ENCODE measurements at places on chromosomes 5 and 9.
A peak's percentile ranks its signal among the peaks of the same experiment; 100 is the strongest.

DNA sequence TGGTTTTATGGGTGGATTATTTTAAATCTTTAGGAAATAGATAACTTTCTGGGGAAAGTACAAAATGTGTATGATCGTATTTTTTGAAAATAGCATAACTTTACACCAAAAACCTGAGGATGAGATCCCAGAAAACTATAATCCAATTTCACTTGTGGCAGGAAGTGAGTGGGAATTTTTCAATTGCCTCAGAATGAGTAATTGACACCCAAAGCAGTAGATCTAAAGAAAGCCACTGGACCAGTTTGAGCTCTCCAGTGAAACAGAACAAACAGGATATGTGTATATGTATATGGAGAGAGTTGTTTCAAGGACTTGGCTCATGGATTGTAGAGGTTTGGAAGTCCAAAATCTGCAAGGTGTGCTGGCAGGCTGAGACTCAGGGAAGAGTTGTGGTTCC lies 109.2 kb upstream of the SHB start:
- DNase-seq, result no peak

DNA sequence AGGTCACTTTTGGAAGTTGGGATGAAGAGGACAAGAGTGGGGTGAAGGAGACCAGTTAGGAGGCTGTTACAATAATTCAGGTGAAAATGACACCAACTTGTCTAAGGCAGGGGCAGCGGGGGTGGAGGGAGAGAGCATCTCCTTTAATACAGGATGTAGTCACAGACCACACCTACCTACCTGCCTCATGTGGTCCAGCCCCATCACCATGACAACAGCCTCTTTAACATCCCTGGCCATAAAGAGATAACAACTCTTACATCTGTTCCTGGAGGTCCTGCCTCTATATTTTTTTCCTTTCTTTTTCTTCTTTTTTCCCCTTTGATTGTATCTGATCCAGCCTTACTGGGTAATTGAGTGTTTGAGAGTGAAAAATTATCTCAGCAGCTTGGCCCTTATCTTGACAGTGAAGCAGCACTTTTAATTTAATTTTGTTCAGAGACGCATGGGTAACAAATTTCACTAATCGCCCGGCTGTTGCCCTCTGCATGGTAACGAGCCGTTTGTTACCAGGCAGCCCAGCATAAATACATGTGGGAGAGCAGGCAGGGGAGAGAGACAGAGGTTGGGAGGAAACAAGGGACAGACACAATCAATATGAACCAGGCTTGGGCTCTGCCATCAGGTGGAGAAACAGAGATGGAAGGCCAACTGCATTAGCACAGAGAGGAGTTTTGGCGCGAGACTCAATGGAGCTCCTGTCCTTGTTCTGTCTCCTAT lies 338.1 kb downstream of the ASTN2 start:
- DNase-seq, result no peak

GRCh38 chr5:115541611-115542010 lies 3.0 kb downstream of the FEM1C start:
- peak; percentile 35 for DNase-seq

GRCh38 chr9:135392511-135392910 lies 87.1 kb upstream of the PPP1R26 start:
- DNase-seq, result no peak

GRCh38 chr9:27471366-27471765 lies 52.7 kb upstream of the IFNK start:
- no peak for DNase-seq

DNA sequence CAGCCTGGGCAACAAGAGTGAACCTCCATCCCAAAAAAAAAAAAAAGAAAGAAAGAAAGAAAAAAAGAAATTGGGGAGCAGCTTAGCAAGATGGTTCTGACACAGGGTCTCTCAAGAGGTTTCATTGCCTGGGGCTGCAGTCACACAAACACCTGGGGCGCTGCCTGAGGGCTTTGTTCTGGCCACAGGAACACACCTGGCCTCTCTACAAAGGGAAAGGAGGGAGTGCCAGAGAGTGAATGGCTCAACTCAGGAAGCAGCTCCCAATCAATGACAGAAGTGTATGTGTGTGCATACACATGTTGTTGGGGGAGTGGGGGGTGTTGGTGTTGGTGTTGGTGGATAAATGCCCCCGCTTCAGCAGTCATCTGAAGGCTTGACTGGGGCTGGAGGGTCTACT lies 32.4 kb upstream of the CTNNA1 start:
- DNase-seq, result no peak

DNA sequence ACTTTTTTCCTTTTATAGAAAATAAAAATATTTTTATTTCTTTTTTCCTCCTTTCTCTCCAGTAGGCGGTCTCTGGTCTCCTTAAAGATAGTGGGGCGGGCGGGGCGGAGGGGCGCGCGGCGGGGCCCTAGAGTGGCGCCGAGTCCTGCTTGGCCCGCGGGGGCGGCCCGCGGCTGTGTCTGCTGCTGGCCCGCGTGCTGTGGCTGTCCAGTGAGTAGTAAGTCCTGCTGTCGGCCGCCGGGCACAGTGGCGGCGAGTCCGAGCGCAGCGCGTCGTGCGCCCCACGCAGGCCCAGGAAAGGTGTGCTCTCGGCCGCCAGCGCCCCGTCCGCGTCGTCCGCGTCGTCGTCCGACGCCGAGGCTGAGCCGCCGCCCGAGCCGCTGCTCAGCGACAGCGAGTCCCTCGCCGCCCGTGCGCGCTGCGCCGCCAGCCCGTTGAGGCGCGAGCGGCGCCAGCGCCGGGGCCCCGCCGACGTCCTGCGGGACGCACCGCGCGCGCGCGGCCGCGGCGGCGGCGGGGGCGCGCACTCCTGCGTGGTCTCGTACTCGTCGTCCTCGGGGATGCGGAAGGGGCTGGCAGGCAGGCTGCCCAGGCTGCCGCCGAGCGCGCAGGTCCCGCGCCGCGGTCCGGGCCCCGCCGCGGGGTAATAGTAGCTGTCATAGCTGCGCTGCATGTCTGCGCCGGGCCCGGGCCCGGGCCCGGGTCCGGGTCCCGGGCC lies 52.3 kb downstream of the PSD2 start:
- peak; percentile 21 for DNase-seq

DNA sequence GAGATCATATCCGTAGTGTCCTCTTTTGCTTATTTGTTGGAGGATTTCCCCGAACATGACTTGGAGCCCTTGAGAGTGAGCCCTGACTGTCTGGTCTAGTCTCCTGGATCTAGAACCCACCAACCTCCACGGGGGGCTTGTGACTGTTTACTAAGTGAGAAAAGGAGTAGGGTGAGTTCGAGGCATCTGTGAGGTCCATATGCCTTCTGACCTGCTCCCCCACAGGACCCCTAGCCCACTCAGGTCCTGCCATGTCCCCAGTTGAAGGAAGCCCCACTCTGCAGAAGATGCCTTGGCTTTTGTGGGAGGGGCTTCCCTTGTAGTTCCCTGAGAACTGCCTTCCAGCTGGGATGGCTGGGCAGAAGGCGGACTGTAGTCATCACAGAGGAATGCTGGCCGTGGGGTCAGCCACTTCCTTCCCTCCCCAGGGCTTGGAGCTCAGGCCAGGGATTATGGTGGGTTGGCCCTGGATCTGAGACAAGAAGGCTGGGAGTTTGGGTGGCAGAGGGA lies 7.0 kb upstream of the IRF1 start:
- peak; percentile 90 for DNase-seq

GRCh38 chr5:181255276-181255675 lies 5.7 kb downstream of the TRIM52 start:
- DNase-seq, result no peak

DNA sequence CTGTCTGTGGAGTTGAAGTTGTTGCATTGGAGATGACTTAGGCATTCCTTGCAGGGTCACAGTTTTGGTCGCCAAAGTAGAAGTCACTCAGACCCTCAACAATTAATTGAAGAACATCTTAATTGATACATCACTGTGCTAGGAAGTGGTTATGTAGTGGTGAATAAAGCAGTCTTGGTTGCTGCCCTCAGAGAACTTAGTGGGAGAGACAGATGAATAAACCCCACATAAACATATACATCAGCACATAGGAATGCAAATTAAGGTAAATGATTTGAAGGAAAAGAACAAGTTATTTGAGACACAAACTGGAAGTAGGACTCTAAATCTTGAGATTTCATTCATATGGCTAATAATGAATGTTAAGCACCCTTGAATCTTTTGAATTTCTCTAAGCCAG lies 25.7 kb downstream of the FAM174A start:
- peak; percentile 53 for DNase-seq

DNA sequence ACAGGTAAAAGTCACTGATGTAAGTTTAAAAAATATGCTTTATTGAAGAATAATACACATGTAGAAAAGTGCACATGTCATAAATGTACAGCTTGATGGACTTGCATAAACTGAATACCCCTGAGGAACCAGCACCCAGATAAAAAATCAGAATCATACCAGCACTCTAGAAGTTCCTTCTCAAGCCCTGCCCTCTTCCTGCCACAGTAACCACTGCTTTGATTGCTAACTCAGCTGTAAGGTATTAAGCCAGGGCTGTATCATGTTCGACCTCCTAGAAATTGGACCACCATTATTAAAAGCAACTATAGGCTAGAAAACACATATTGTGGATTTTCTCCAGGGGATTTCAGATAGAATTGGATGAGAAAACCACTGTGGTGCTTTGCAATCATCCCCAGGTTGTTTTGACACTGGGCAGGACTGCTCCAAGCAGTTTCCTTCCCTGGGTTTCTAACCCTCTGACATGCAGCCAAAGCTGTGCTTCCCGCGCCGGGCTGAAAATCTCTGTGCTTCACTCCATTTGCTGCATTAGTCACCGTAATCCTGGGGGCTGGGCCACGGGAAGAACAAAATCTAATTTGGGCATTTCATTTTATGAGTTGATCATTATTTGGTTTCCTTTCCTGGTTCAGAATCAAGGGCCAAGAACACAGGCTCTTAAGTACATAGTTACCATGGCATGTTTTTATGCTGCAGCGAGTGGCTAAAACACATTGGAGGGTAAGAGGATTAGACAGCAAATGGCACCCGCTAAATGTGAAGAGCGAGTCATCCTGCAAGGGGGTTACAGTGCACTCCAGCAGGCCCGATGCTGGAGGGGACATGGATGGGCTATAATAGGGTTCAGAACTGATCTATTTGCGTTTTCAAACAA lies 139.4 kb upstream of the IL12B start:
- peak; percentile 45 for DNase-seq

DNA sequence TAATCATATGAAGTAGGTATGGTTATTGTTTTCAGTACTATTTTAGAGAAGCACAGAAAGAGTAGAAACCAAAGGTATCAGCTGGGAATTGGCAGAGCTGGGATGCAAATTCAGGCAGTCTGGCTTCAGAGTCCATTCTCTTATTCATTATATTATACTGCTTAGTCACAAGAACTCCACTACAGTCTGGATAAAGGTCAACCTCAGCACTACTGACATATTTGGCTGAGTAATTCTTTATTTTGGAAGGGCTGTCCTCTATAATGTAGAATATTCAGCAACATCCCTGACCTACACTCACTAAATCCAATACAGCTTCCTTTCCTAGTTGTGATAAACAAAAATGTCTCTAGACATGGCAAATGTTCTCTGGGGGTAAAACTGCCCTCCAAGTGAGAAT lies 37.6 kb downstream of the PTGER4 start:
- peak; percentile 76 for DNase-seq

- DNase-seq, result no peak
Measured at GRCh38 chr5:120621339-120621738, 157.2 kb downstream of the PRR16 start.

- DNase-seq, result peak; percentile 61
Measured at GRCh38 chr5:130034566-130035210, 130.4 kb downstream of the CHSY3 start.

DNA sequence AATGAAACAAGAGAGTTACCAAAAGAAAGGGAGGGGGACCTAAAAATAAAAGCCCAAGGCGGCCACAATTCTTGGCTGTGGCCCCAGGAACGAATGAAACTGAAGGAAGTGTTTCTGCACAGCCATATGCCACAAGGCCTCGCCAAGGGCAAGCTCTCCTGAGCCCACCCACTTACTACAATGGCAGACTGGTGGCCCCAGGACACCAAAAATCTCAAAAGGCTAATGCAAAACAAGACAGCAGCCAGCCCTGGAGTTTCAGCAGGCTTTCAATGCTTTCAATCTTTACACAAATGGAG lies 4.0 kb downstream of the CAMSAP1 start:
- no peak for DNase-seq

- peak; percentile 64 for DNase-seq
Measured at GRCh38 chr5:160369990-160370712, at the start of gene C1QTNF2. Gene C1QTNF2 (minus strand): TSS chr5:160370626. CDS start chr5:160355011, 15,615 bp downstream.

DNA sequence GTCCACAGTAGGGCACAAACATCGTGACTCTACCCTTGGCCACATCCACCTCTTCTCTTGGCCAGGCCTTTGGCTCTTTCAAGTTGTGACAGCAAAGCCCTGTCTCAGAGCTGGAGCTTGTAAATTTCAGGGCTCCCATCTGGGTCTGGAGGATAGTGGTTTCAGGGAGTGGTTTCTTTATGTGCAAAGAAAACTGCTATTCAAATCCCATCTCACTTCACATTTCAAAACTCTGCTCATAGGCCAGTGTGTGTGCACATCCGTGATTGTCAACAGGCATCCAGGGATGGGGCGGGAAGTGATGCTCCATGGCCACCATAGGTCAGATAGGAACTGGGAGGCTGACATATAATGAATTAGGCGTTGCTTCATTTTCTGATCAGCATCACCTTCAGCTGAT lies 107.8 kb upstream of the IL12B start:
- no peak for DNase-seq

DNA sequence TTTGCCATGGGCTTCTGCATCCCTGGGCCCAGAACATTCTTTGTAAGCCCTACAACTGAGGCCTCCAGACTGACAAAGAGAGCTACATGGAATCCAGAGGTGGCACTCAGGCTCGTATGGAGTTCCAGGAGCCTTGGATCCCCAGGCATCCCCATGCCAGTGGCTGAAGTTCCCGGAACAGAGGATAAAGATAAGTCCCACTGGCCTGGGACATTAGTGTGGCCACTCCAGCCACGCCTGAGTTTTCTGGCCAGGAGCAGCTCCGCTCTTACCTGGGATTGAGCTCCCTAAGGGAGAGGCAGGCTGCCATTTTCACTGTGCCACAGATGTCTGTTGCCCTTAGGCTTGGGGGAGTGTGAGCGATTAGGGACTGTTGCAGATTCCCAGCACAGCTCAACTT lies 656.3 kb upstream of the FAM174A start:
- DNase-seq, result no peak

DNA sequence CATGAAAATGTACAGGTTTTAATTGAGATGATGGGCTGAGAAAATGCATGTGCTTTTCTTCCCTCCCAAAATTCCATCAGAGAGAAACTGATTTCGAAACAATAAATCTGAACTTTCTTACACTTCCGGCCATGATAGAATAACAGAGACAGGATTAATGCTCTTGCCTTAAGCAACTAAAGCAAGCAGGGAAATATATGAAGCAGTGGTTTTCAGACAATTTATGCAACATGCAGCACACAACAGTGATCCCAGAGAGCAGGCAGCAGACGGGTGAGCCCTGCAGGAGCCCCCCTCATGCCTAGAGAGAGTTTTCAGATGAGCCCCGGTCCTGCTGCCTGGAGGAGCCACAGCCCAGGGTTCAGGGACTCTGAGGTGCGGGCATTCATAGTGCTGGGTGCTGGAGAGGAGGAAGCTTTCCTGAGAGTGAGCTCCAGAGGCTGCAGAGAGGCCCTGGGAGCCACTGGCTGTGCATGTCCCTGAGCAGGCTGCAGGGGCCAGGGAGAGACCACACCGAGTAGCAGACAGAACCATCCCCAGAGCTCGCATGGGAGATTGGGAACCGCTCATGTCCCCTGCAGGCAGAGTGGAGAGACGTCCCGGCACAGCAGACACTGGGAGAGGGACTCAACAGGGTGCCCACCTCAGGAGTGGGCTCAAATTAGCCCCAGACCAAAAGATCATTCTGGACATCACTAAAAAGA lies 143.5 kb downstream of the OLFM1 start:
- no peak for DNase-seq

Measured in iris pigment epithelial cell (primary cell).